AG04449 (cell line): ENCODE measurements at places on chromosomes 6 and 20.

GRCh38 chr20:59810449-59811187, 122.8 kb downstream of the SYCP2 start:
- no peak for DNase-seq

DNA sequence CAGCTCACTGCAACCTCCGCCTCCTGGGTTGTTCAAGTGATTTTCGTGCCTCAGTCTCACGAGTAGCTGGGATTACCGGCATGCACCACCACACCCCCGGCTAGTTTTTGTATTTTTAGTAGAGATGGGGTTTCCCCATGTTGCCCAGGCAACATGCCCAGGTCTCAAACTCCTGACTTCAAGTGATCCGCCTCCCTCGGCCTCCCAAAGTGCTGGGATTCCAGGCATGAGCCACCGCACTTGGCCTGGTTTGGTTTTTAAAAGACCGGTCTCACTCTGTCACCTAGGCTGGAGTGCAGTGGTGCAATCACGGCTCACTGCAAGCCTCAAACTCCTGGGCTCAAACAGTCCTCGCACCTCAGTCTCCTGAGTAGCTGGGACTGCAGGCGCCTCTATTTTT, 40.1 kb downstream of the VSTM2L start:
- DNase-seq, result no peak

DNA sequence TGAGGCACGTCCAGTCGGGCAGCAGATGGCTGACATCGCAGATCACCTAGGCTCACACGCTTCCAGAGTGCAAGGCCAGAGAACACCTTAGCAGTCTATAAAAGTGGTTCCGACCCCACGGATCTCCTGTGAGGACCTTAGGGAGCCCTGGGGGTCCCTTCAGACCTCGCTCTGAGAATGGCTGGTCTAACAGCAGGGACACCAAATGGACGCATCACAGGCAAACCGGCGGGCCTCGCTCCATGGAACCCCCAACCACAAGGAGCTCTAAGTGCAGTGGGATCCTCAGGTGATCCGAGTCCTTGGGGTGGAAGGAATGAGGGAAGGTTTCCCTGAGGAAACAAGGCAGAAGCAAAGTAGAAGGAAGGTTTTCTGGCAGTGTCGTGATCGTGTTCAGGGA, 135.4 kb downstream of the SMOC2 start:
- no peak for DNase-seq

DNA sequence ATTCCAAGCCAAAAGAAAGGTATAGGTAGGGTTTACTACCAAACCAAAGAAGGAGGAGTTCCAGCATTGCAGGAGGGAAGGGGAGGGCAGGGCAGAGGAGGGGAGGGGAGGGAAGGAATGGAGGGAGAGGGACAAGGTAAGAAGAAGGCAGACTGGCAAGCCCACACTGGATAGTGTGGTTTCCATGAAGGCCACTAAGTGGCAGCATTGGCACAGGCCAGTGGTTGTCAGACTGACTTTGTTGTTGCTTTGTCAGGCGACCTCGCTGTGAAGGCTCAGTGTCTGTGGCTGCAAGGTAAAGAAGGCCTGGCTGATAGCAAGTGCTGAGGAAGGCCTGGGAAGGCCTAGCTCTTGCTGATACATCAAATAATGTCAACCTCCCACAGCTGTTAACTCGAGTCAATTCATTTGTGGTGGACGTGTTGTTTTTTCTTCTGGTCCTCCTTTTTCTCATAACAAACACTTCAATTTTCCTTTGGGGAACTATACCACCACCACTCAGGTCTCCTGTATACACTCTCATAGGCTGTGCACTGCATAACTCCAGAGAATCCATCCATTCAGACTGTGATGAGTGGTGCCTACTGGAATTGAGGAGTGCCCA, 7.7 kb upstream of the ZNF334 start:
- no peak for DNase-seq

- DNase-seq, result no peak
Measured at GRCh38 chr20:13364278-13365170, 143.4 kb downstream of the ISM1 start.

GRCh38 chr6:112155886-112156285, 68.5 kb downstream of the FAM229B start:
- no peak for DNase-seq

DNA sequence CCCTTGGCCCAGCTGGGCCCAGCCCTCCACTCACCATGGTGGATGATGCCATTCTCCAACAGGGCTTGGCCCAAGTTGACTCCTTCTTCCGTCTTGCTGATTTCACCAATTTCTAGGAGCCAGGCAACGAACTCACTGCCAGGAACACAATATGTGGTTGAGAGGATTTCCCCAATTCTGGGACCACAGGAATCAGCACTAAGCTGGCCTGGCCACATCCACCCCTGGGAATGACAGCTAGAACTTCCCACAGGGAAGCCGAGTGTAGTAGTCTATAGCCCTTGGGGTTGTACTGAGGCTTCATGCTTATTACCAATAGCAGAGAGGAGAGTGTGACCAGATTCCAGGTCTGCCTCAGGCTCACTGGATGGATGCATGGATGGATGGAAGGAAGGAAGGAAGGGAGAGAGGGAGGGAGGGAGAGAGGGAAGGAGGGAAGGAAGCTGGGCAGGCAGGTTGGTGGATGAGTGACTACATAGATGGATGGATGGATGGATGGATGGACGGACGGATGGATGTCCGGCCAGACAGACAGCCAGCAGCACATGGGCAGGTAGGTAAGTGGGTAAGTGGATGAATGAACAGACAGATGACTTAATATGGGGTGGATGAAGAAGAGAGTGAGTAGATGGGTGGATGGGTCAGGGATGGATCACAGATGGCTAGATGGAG, 146.5 kb downstream of the PREX1 start:
- no peak for DNase-seq

DNA sequence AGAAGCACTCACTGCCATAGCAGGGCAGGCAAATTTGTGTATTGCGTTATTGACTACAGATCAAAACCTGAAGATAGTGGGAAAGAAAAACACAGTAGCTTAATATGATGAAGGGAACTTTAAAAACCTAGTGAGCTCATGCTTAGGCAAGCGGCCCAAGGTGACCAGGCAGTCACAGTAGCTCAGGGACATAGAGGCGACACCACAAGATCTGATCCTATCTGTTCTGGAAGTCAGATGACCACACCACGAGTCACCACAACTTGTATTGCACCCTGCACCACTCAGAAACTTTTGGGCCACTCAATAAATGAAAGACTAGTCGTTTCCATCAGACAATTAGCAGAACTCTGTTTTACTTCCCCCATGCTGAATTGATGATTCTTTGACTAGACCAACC, 4.9 kb downstream of the CLIC5 start:
- no peak for DNase-seq

GRCh38 chr6:138772596-138773176, 883 bp upstream of the CCDC28A start:
- no peak for DNase-seq

DNA sequence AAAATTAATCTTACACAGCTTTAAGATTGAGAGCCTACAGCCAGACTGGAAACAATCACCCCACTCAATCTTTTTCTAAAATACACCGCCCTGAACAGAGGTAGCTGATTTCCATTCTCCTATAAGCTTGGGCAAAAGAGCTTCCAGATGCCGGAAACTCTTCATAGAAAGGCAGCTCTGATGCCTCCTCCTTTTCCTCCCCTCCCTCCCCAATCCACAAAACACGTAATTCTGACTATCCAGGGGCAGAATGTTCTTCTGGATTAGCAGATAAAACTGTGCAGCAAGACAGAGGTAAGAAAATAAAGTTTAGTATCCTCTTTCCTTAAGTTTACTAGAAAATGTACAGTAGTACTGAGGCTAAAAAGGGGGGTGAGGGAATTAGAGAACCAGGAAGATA, 15.8 kb downstream of the ADNP start:
- no peak for DNase-seq

DNA sequence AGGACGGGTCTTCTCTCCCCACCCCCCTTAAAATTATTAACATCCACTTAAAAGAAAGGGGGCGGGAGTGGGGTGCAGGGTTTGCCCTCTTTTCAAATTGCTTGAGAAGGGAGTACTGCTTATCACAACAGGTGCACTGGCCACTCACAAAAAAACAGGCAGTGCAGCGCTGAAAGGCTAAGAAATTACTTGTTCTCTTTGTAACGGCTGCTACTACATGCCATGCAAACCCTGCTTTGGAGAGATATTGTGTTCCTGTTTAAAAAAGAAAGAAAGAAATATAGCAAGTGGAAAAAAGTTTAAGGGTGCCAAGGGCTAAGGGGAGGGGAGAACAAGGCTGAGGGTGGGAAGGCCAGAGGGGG, 312.7 kb upstream of the JARID2 start:
- no peak for DNase-seq

- no peak for DNase-seq
Measured at GRCh38 chr6:28208111-28208659, 16.9 kb upstream of the ZSCAN9 start.

DNA sequence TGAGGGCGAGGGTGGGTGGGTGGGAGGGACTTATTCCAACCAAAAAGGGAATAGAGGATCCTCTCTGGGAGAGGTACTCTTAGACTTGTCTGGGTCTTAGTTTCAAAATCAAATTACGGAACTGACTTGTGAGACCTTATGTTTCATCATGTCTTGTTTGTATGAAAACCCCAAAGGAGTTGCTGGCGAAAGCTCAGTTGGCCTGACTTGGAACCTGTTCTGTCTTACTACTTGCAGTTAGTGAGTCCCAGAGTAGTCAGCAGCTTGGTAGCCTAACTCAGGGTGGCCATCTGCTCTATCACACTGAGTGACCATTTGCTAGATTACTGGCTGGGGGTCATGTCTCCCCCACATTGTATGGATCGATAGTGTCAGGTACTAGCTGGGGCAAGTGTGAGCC, 114.9 kb upstream of the MOCS1 start:
- no peak for DNase-seq

GRCh38 chr20:34998331-34998950, 42.8 kb downstream of the MYH7B start:
- DNase-seq, result no peak

DNA sequence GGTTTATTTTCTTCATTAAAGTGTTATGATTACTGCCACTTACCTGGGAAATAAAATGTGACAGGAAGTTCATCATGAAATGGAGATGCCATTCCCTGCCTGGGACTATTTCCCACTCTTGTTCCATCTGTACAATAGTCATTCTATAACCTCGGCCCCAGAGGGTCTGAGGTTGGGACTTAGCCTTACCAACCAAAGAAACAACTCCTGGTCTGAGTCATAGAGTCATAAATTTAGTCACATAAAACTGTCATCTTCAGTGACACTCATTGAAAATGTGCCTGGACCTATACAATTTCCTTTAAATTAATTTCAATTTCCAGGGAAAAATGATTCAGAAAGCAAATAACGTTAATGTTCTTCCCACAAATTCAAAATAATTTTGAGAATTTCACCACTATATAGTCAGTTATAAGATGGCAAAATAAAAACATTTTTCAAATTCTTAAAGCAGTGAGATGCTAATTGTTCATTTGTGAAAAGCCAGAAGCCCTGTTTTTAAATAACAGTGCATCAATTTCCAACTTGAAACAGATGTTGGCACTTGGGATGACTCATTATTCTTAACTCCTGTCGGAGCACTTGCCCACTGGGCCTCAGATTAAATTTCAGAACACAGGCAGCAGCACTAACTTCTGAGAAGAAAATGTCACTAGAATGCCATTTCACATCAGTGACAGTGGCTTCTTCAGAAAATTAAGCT, 201.2 kb upstream of the SMLR1 start:
- no peak for DNase-seq

DNA sequence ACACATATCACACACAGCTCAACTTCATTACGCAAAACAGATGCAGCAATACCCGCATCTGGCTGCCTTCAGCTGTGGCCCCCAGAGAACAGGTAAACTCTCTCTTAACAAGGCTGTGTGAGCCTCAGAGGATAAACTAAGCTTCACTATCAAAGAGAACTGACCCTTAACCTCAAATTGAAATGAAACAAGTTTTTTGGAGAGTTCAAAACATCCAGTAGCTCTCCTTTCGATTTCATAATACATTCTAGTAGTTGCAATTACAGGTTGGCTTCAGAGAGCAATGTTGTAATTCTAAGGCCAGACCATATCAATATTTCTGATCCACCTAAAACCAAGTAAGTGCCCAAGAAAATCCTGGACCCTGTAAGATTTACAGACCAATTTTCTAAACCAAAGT, 113.5 kb downstream of the FAXC start:
- no peak for DNase-seq

GRCh38 chr6:88492824-88493223, 326.7 kb upstream of the CNR1 start:
- no peak for DNase-seq

DNA sequence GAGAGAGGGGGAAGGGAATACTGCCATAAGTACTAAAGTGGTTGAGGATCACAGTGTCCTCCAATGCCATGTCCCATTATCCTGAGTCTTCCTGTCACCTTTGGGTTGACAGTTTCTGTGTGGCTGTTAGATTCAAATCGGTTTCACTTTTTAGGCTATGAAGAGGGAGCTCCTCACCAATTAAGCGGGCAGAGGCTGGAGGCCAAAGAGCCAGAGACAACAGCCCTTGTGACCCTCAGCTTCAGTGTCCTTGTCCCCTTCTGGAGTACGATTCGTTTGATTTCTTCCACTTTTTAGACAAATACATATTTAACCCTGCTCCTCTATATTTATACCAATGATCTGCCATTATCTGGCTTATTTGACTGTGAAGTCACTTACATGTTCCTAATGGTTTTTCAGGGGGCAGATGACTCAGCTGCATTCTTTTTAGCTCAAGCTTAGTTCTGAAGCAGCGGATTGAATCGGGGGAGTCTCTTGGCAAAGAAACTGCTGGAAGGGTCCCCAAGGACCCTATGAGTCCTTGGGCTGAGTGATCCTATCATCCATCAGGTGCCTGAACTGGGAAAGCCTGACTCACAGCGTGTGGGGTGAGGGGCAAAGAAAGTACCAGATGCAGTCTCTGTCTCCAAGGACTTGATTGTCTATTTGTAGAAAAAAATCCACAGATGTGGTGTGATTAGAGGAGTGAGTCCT, 18.2 kb downstream of the FERMT1 start:
- DNase-seq, result no peak
